ENCODE measurements at places on chromosomes 3 and 15. TPM values are rescaled to one million over a fixed set of nuclear protein-coding genes. Genes with fewer than 3 reads are reported as not detected.
A peak's percentile ranks its signal among the peaks of the same experiment; 100 is the strongest.

DNA sequence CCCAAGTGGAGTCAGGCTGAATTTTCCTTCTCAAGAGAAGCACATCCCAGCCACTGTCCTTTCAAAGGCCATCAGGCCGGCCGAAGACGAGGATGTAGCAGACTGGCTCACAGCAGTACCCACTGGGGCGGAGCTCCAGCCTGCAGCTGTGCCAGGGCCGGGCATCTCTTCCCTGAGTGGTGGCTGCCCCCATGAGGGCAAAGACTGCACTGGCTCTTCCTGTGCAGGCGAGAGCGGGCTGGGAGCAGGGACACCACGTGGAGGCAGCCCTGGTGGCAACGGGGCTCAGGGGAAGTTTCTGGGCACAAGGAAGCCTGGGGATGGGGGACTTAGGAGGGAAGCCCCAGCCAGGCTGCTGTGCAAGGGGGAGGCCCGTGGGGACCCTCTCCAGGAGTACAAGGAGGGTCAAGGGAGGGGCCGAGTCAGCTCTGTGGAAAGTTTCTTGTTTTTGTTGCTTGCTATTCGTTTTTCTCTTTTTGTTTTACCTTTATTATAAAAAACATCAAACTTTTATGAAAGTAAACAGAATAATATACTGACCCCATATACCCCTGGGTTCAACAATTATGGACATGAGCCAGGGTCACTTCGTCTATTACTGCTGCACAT lies 66.1 kb downstream of the RPN1 start:
- H3K36me3 ChIP-seq, result no peaks in the 10 kb centered on the region
- H3K4me1 ChIP-seq, result peaks cover 14% of the 10 kb centered on the region
- no peak overlapping the region for H3K4me3 ChIP-seq

DNA sequence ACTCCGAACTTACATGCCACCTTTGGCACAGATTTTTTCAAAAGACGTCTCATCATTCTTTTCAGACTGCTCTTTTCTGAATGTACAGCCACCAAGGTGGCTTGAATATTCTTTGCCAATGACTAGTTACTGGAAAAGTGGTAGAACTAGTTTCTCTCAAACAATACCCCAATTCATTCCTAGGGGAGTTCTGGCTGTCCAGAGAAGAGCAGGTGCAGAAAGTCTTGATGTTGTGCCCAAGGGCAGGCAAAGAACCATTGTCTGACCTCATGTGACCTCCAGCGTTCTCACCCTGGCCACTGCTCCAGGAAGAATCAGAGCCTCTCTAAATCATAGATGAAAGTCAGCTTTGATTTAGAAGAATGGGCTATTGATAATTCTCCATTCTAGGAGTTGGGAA lies 5.5 kb downstream of the LMOD3 start:
- no peaks in the 10 kb centered on the region for H3K36me3 ChIP-seq
- no peaks in the 10 kb centered on the region for H3K27me3 ChIP-seq
- no peak overlapping the region for H3K4me3 ChIP-seq
- no peak for DNase-seq
- H3K4me1 ChIP-seq, result peaks cover 8% of the 10 kb centered on the region

Gene CADM2
- 21.3 TPM for total RNA-seq

- H3K4me3 ChIP-seq, result no peak overlapping the region
- no peaks in the 10 kb centered on the region for H3K27me3 ChIP-seq
- no peaks in the 10 kb centered on the region for H3K4me1 ChIP-seq
- DNase-seq, result no peak
Measured at GRCh38 chr3:33271324-33271723, 5.9 kb upstream of the FBXL2 start.

Gene USP13
- 27.2 TPM for total RNA-seq

DNA sequence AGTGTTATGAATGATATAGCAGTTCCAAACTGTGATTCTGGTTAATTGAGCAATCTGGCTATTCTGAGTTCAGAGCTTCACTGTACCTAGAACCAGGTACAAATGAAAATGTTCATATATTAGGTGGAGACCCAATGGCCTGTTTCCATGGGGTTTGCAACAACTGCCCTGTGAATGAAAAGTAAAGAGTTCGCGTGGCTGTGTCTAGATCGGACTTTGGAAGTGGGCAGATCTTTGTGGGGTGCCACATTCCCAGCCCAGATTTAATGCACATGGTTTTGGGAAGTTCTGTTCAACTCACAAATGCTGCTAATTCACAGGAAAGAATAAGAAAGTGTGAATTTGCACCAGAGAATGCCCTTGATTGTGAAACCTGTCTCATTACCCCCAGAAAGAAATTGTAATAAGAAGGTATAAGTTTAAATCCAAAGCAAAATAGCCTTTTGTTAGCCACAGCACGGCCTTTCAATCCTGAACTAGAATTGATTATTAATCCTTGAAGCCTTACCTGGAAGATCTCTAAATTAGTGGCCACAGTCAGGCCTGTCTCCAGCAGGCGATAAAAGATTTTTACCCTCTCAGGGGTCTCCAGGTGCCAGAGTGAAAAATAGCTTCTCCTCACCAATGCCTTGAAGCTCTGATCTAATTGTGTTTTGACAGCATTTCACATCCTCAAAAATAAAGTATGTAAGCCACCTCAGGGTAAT lies 22.6 kb downstream of the WHAMM start:
- no peak overlapping the region for H3K27ac ChIP-seq
- no peaks in the 10 kb centered on the region for H3K27me3 ChIP-seq
- peaks cover 43% of the 10 kb centered on the region for H3K36me3 ChIP-seq
- H3K4me1 ChIP-seq, result no peaks in the 10 kb centered on the region
- DNase-seq, result no peak

- no peak overlapping the region for H3K27ac ChIP-seq
- no peaks in the 10 kb centered on the region for H3K4me1 ChIP-seq
- DNase-seq, result no peak
- H3K4me3 ChIP-seq, result no peak overlapping the region
Measured at GRCh38 chr3:46471371-46471914, 6.7 kb upstream of the LTF start.

GRCh38 chr3:175659670-175660350 lies 800.7 kb downstream of the NAALADL2 start:
- H3K4me1 ChIP-seq, result no peaks in the 10 kb centered on the region
- no peaks in the 10 kb centered on the region for H3K27me3 ChIP-seq
- H3K36me3 ChIP-seq, result no peaks in the 10 kb centered on the region
- no peak for DNase-seq
- H3K27ac ChIP-seq, result no peak overlapping the region
- no peak overlapping the region for H3K4me3 ChIP-seq

Gene UTS2B
- total RNA-seq, result 0.55 TPM

- peak overlapping the region; percentile 78 for H3K27ac ChIP-seq
- no peak overlapping the region for H3K4me3 ChIP-seq
- H3K27me3 ChIP-seq, result peaks cover 8% of the 10 kb centered on the region
- H3K36me3 ChIP-seq, result no peaks in the 10 kb centered on the region
- no peak for DNase-seq
- peaks cover 31% of the 10 kb centered on the region for H3K4me1 ChIP-seq
Measured at GRCh38 chr15:89998141-89998661, 2.9 kb upstream of the ZNF710 start.

Gene CAMKV
- total RNA-seq, result 56.6 TPM

GRCh38 chr3:84789961-84790360 lies 168.8 kb upstream of the CADM2 start:
- no peaks in the 10 kb centered on the region for H3K4me1 ChIP-seq
- no peak overlapping the region for H3K27ac ChIP-seq
- DNase-seq, result no peak
- H3K36me3 ChIP-seq, result peaks cover 26% of the 10 kb centered on the region

GRCh38 chr15:71333839-71334238 lies 218.6 kb downstream of the THSD4 start:
- peaks cover 52% of the 10 kb centered on the region for H3K4me1 ChIP-seq
- H3K36me3 ChIP-seq, result no peaks in the 10 kb centered on the region
- DNase-seq, result no peak
- H3K27ac ChIP-seq, result no peak overlapping the region

- H3K27me3 ChIP-seq, result no peaks in the 10 kb centered on the region
- peak overlapping the region; percentile 74 for H3K27ac ChIP-seq
- H3K4me3 ChIP-seq, result peak overlapping the region; percentile 97
Measured at GRCh38 chr15:49621401-49621811, 558 bp downstream of the DTWD1 start.

Gene CAMK2N2
- total RNA-seq, result 13.1 TPM

- no peaks in the 10 kb centered on the region for H3K27me3 ChIP-seq
- no peaks in the 10 kb centered on the region for H3K36me3 ChIP-seq
- no peaks in the 10 kb centered on the region for H3K4me1 ChIP-seq
- DNase-seq, result no peak
- H3K4me3 ChIP-seq, result no peak overlapping the region
Measured at GRCh38 chr3:125622381-125622791, 27.1 kb upstream of the OSBPL11 start.

GRCh38 chr15:31328428-31328968 lies 1.9 kb downstream of the KLF13 start:
- peak; percentile 39 for DNase-seq
- H3K4me3 ChIP-seq, result peak overlapping the region; percentile 95
- H3K27me3 ChIP-seq, result peaks cover 16% of the 10 kb centered on the region
- H3K36me3 ChIP-seq, result no peaks in the 10 kb centered on the region

GRCh38 chr3:64798316-64798715 lies 110.5 kb upstream of the ADAMTS9 start:
- H3K4me1 ChIP-seq, result peaks cover 21% of the 10 kb centered on the region
- no peaks in the 10 kb centered on the region for H3K36me3 ChIP-seq
- no peak overlapping the region for H3K27ac ChIP-seq
- H3K27me3 ChIP-seq, result no peaks in the 10 kb centered on the region

Gene IMPDH2
- 452 TPM for total RNA-seq

- DNase-seq, result no peak
- H3K36me3 ChIP-seq, result no peaks in the 10 kb centered on the region
- H3K4me3 ChIP-seq, result no peak overlapping the region
- H3K27ac ChIP-seq, result no peak overlapping the region
- H3K4me1 ChIP-seq, result peaks cover 7% of the 10 kb centered on the region
Measured at GRCh38 chr15:27237319-27237939, 266.4 kb downstream of the GABRG3 start.

Gene EFCAB12
- total RNA-seq, result 0.34 TPM

Gene ST3GAL6
- 8.3 TPM for total RNA-seq

GRCh38 chr3:174541708-174542315 lies 317.3 kb upstream of the NAALADL2 start:
- DNase-seq, result no peak
- no peak overlapping the region for H3K4me3 ChIP-seq
- peaks cover 68% of the 10 kb centered on the region for H3K4me1 ChIP-seq
- H3K27me3 ChIP-seq, result no peaks in the 10 kb centered on the region
- H3K36me3 ChIP-seq, result peaks cover 6% of the 10 kb centered on the region
- H3K27ac ChIP-seq, result peak overlapping the region; percentile 96

DNA sequence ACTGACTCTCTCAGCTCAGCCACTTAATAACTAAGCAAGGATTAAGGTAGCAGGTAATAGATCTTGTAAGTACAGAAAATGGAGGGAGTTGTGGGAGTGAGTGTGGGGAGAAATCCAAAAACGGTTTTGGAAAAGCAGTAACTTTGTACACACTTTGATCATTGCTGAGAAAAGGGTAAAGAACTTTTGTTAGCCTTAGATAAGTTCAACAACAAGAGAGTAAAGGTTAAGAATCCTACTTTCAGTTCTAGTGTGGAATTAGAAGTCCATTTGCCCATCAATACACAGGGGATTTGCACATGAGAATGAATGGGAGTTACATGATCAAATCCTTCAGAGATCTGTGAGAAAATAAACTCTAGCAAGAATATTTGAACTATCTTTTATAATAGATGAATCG lies 528.7 kb downstream of the SOX2 start:
- DNase-seq, result no peak
- H3K36me3 ChIP-seq, result no peaks in the 10 kb centered on the region
- H3K4me3 ChIP-seq, result no peak overlapping the region
- H3K4me1 ChIP-seq, result peaks cover 24% of the 10 kb centered on the region

- H3K4me1 ChIP-seq, result peaks cover 13% of the 10 kb centered on the region
- H3K4me3 ChIP-seq, result peak overlapping the region; percentile 56
- no peaks in the 10 kb centered on the region for H3K36me3 ChIP-seq
- peaks cover 59% of the 10 kb centered on the region for H3K27me3 ChIP-seq
Measured at GRCh38 chr15:75801859-75802593, 41.2 kb upstream of the UBE2Q2 start.

GRCh38 chr15:56917652-56918045 lies 795 bp upstream of the TCF12 start:
- H3K4me3 ChIP-seq, result peak overlapping the region; percentile 75
- peaks cover 24% of the 10 kb centered on the region for H3K36me3 ChIP-seq
- DNase-seq, result no peak
- no peak overlapping the region for H3K27ac ChIP-seq
- H3K4me1 ChIP-seq, result peaks cover 34% of the 10 kb centered on the region
- H3K27me3 ChIP-seq, result peaks cover 17% of the 10 kb centered on the region

DNA sequence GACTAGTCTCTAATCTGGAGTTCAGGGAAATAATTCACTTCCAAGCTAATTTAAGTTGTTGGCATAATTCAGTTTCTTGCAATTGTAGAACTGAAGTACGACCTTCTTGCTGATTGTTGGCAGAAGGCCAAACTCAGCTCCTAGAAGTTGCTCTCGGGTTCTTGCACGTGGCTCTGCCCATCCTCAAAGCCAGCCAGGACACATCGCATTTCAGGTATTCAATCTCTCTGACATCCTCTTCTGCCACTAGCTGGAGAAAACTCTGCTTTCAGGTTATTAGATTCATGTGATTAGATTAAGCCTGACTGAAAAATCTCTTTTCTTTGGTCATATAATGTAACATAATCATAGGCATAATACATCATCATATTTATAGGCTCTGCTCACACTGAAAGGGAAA lies 362.0 kb downstream of the ZPLD1 start:
- H3K36me3 ChIP-seq, result no peaks in the 10 kb centered on the region
- DNase-seq, result no peak
- peaks cover 12% of the 10 kb centered on the region for H3K4me1 ChIP-seq
- no peaks in the 10 kb centered on the region for H3K27me3 ChIP-seq

Gene CCDC33
- 5.6 TPM for total RNA-seq

GRCh38 chr3:63523100-63523499 lies 129.4 kb upstream of the SNTN start:
- peaks cover 30% of the 10 kb centered on the region for H3K4me1 ChIP-seq
- no peak overlapping the region for H3K4me3 ChIP-seq
- no peaks in the 10 kb centered on the region for H3K27me3 ChIP-seq
- DNase-seq, result peak; percentile 25
- H3K36me3 ChIP-seq, result no peaks in the 10 kb centered on the region

GRCh38 chr15:67548862-67549651 lies 6.6 kb downstream of the MAP2K5 start:
- H3K36me3 ChIP-seq, result peaks cover 9% of the 10 kb centered on the region
- peak overlapping the region; percentile 14 for H3K4me3 ChIP-seq
- no peak overlapping the region for H3K27ac ChIP-seq
- DNase-seq, result peak; percentile 75
- H3K4me1 ChIP-seq, result peaks cover 26% of the 10 kb centered on the region

GRCh38 chr3:72345980-72346379 lies 502.3 kb downstream of the SHQ1 start:
- no peak overlapping the region for H3K27ac ChIP-seq
- H3K36me3 ChIP-seq, result no peaks in the 10 kb centered on the region
- H3K27me3 ChIP-seq, result no peaks in the 10 kb centered on the region
- DNase-seq, result no peak

- peaks cover 3% of the 10 kb centered on the region for H3K4me1 ChIP-seq
- no peak for DNase-seq
- H3K36me3 ChIP-seq, result peaks cover 31% of the 10 kb centered on the region
- peak overlapping the region; percentile 87 for H3K27ac ChIP-seq
- H3K27me3 ChIP-seq, result no peaks in the 10 kb centered on the region
Measured at GRCh38 chr15:29698030-29698701, 124.1 kb downstream of the TJP1 start.

GRCh38 chr15:65249641-65250040 lies 37.0 kb downstream of the PARP16 start:
- H3K4me1 ChIP-seq, result peaks cover 10% of the 10 kb centered on the region
- DNase-seq, result no peak
- H3K27ac ChIP-seq, result no peak overlapping the region
- H3K4me3 ChIP-seq, result no peak overlapping the region
- H3K36me3 ChIP-seq, result no peaks in the 10 kb centered on the region

Gene CLSTN2
- 0.32 TPM for total RNA-seq

Measured in WTC11 (cell line).